ENCODE measurements at places on chromosomes 7 and 10.

GRCh38 chr10:110912374-110912773, 6.6 kb downstream of the BBIP1 start:
- no peak for DNase-seq

GRCh38 chr10:73086816-73087215, 9.8 kb downstream of the P4HA1 start:
- no peak for DNase-seq

- no peak for DNase-seq
These were observed 65.0 kb downstream of the GRM8 start for GRCh38 chr7:127187740-127188139.

DNA sequence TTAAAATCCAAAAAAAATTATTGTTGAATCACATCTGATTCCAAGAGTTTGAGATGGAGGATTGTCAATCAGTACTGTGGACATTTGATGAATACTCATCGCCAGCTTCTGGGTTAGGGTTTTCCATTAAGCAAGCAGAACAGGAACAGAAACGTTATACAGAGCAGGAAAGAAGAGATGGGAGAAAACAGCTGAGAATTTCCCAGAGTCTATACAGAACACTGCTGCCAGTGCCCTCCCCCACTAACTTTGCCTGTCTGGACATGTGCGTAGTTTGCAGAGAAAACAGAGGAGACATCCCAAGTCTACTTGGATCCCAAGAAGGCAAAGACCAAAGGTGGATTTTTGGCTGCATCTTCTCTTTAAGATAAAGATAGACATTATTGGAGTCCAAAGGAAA, 19.0 kb downstream of the C10orf90 start:
- DNase-seq = no peak

- DNase-seq = no peak
These were observed 9.7 kb upstream of the ANK3 start for GRCh38 chr10:60399328-60399727.

DNA sequence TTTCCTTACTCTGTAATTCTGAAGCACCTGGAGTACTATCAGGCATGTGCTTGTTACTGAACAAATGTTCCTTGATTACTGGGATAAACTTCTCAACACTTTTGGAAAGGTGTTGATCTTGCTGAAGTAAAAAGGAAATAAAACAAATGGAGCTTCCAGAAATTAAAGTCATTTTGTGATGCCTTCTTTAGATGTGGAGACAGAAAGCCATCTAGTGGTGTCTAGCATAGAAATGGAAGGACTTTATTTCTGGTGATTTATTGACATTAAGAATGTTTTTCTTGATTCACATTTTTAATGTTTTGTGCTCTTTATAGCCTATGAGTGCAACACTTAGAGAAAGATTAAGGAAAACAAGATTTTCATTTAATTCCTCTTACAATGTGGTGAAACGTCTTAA, 1.4 kb downstream of the SFR1 start:
- no peak for DNase-seq

- no peak for DNase-seq
These were observed 60.5 kb upstream of the BET1 start for GRCh38 chr7:94064541-94065191.

GRCh38 chr7:70356787-70357328, 758.6 kb downstream of the AUTS2 start:
- DNase-seq = no peak

GRCh38 chr7:1229202-1229947, 3.3 kb upstream of the UNCX start:
- DNase-seq = no peak

- DNase-seq = no peak
These were observed 147.8 kb downstream of the GFRA1 start for GRCh38 chr10:116125180-116125579.

DNA sequence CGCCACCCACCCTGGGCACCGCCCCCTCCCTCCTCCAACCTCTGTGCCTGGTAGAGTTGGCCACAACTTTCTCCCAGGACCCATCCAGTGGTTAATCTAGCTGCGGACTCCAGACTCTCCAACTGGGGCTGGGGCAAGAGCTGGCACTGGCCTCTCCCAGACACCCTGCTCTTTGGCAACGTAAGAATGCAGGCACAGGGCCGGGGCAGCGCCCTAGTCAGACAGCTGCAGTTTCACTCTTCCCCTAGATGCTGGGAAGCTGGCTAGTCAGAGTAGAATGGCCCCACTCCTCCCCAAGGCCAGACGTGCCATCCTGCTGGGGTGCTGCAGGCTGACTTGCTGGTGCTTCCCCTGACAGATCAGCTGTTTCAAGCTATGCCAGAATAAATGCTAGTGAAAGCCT, 22.1 kb downstream of the HSPA12A start:
- DNase-seq = no peak

DNA sequence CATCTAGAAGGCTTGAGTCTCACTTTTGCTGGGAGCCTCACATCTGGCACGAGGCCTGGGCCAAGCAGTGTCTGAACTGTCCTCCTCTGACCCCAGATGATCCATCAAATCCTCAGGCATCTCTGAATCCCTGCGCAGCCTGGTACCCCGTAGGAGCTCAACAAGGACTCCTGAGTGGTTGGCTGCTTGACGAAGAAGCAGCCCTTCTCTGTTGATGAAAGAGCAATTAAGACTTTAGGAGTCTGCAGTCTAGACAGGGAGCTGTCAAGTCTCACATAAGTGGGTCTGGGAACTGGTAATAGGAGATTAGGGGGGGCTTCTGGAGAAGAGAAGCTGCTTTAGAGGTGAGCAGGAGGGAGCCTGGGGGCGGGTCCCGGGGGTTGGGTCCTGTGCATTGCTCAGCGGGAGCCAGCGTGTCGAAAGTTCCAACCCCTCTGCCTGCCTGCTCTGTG, 326.0 kb downstream of the RPS24 start:
- no peak for DNase-seq

- DNase-seq = no peak
These were observed at the start of gene SP8 for GRCh38 chr7:20786779-20787659. TSS of gene SP8 (minus strand) at chr7:20786886. CDS start at chr7:20786798, 88 bp downstream.

DNA sequence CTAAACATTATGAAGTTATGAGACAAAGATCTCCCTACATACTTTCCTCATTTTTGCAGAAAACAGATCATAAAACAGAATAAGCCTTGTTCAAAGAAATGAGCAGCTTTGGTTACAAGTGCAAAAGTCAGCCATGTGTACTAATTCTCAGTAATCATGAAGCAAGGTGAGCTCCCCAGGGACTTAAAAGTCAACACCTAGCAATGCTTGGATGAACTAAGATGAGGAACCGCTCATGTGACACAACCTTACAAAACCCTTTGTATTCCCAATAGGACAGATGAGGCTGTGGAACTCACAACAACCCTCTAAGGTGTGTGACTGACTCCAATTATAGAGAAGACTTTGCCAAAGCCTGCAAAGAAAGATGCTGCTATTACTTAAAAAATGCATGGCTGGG, 154.5 kb downstream of the SLC25A13 start:
- DNase-seq = no peak

DNA sequence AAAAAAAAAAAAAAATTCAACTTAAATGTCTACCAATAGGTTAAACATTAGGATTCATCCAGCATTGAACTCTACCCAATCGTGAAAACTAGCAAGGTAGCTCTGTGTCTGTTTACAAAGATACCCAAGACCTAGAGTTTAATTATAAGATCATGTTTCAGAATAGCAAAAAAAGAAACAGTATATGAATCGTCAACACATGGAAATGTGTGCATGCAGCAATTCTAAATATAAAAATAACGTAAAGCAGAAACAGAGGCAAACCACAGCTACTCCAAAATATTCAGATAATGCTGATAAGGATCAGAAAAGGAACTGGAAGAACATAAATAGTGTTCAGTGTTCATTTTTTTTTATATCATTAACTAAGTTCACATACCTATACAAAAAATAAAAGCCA, 68.7 kb downstream of the AFAP1L2 start:
- no peak for DNase-seq

GRCh38 chr7:112204499-112205342, 1.5 kb downstream of the DOCK4 start:
- no peak for DNase-seq

- no peak for DNase-seq
These were observed 1.5 kb downstream of the PDCD4 start for GRCh38 chr10:110872984-110873923.

GRCh38 chr10:71431239-71432100, 34.8 kb downstream of the CDH23 start:
- no peak for DNase-seq

DNA sequence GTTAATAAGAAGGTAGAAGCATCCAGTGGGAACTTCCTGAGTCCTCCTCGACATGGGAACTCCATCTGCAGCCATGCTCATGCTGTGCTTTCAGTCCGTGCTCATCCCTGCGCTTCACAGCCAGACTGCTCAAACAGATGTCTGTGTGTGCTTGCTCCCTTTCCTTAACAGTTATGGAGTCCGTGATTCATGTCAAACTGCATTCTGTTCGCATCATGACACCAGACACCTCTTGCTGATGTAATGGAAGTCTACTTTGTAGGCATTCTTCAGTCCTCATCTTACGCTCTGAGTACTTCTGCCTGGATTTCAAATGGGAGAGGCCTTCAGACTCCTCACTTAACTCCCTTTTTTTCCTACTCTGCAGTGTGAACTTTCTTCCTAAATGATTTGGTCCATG, 304.9 kb downstream of the SUGCT start:
- DNase-seq = no peak

GRCh38 chr7:117951285-117951684, 78.0 kb upstream of the CTTNBP2 start:
- no peak for DNase-seq

GRCh38 chr7:130400120-130400572, 19.9 kb downstream of the CPA1 start:
- no peak for DNase-seq

DNA sequence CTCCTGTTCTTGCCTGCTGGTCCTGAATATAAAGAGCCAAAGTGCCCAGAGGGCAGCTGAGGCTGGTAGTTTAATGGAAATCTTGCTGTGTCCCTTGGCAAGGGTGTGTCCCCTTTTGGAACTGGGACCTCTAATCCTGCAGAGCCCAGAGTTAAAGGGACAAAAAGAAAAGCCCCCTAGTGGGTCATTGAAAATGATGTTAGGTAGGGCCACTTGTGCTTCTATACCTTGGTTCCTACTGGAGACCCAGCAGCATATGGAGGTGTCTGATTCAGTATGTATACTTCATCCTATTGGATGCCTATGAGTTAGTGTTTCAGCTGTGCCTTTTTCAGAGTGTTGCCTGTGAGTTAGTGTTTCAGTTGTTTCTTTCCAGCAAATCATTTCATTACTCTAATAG, 30.5 kb downstream of the TFAM start:
- no peak for DNase-seq

DNA sequence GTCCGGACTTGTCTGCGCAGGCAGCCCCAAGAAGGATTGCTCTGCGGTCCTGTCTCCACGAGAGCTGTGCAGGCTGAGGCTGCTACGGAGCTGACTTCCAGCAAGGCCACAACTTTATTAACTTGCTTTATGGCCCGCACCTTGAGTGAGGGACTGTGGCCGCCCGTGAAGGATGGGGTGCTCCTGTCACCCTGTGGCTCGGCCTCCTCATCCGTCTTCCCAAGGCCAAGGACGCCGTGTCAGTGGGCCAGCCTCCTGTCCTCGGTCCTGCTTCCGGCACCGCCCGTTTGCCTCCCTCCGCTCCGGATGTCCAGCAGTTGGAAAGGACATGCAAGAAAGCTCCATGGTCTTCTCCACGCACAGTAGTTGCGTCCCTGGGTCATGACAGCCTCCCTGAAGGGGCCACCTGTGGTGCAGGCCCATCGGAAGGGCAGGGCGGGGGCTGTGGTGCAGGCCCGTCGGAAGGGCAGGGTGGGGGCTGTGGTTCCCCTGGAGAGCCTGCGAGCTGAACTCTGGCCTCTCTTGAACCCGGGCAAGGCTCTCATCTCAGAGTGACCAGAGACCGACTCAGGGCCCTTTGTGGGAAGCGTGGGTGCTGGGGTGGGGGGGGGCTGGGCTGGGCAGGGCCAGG, 87.1 kb downstream of the NKX6-2 start:
- DNase-seq = no peak

DNA sequence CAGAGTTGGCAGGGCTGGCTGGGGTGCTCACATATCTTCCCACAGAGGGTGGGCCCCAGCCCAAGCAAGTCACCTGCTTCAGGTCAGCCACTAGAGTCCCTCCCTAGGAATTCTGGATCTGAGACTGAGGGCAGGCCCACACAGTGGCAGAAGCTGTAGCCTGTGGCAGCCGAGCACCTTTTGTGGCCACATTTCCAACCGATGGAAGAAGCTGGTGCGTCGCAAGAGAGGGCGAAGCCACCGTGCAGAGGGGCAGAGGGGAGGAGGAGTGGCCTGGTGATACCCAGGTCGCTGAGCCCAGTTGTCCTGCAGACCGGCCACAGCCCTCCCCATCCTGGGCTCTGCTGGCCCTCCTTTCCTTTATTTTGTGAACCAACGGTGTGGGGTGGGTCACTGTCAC, 5.3 kb downstream of the POLM start:
- no peak for DNase-seq

- DNase-seq = no peak
These were observed 32.1 kb upstream of the MDFIC start for GRCh38 chr7:114889646-114890285.

DNA sequence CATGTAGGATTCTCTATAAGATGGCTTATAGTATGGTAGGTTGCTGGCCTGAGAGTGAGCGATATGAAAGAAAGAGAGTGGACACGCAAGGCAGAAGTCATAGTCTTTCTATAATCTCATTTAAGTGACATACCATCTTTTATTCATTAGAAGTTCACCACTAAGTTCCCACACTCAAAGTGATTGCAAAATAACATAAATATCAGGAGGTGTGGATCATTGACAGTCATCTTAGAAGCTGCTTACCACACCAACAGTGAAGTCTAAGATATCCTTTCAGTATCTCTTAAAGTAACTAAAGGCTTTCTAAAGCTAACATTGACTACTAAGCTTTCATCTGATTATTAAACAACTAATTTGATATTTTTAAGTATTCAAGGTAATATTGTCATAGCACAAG, 36.9 kb upstream of the GNAI1 start:
- DNase-seq = no peak

GRCh38 chr10:44033008-44033407, 351.9 kb downstream of the CXCL12 start:
- no peak for DNase-seq

DNA sequence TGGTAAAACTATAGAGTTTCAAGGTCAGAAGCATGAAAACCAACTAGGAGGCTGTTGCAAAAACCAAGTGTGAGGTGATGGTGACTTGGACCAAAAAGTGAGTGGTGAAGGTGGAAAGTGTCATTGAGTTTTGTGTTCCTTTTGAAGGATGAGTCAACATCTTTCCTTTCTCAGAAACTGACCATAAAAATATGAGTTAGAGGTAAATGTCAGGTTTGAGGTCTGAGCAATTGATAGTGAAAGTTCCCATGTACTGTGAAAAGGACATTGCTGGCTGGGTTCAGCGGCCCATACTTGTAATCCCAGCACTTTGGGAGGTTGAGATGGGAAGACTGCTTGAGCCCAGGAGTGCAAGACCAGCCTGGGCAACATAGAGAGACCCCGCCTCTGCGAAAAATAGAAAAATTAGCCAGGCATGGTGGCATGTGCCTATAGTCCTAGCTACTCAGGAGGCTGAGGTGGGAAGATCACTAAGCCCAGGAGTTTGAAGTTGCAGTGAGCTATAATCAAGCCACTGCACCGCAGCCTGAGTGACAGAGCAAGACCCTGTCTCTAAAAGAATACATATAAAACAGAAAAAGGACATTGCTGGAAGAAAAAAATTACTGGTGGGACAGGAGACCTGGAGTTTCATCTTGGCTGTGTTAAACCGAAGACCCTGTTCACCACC, 89.3 kb upstream of the ARID5B start:
- DNase-seq = no peak
